ENCODE measurements at places on chromosomes 2 and 18.

DNA sequence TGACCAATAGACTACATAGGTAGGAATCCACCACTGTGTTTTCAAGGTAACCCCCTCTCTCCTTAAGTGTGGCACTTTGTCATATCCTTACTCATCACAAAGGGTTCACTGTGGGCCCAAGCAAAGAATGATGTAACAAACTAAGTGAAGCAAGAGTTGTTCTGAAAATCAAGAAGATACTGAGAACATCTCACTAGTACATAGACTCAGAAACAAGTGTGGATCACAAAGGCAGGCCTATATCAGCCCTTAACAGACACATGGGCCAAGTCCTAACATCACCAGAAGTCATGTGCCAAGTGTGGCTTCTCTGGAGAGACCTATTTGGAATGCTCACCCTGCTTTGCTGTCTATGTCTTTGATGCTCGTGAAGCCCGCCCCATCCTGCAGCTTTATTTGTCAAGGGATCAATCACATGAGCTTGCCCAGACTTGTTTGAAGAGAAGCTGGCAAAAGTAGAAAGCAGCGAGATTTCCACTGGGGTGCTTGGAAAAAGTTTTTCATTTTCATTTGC is 131.2 kb upstream of the TTC39C start:
- no peak for DNase-seq

DNA sequence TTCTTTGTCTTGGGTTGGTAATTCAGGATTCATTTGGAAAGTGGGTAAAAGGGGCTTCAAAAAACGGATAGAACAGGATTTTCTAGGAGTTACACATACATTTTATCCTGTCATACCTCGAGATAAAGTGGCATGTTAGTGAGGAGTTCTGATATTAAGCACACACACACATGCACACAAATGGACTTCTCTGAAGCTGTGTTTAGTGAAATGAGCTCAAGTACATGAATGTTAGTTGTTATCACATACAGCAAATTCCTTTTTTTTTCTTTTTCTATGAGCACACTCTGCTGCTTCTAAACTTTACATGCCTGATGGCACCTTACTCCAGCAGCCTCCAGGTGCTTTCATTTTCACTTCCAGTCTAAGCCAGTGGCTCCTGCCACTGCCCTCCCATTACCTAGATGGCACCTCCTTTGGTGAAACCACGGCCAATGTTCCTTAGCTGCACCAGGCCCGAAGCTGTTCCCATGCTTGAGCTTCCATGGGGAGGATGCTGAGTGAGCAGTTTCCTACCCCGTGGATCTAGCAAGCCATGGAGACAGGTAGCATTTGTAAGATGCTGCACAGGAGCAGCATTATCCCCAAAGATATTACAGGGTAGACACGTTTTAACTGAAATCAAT is 49.7 kb downstream of the STAT1 start:
- no peak for DNase-seq

- no peak for DNase-seq
Observed at GRCh38 chr2:3098231-3098630, 279.4 kb downstream of the EIPR1 start.

DNA sequence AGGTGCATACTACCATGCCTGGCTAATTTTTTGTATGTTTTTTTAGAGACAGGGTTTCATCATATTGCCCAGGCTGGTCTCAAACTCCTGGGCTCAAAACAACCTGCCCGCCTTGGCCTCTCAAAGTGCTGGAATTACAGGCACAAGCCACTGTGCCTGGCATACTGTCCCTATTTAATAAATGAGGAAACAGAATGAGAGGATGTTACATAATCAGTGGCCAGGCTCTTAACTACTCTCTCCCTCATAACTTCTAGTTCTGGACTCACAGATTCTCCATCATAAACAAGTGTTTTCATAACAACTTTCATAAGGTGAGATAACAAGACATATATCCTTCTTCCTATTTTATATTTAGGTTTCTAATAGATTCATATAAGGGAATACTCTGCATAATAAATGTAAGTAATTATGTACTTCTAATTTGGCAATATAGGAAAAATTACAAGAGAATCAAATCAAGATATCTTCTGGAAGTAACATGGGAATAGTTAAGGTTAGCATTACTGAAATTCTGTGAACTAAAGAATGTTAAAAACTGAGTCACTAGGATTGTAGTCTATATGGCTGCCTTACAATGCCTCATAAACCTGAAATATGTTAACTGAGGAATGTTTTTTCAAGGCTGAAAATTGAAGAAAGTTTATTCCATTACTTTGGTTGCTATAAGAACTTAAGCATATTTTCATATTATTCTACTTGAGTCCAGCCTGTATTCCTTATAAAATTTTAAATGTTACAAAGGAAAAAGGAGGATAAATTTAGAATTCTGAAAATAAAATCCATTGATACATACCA is 71.3 kb downstream of the SLC25A12 start:
- DNase-seq = no peak

DNA sequence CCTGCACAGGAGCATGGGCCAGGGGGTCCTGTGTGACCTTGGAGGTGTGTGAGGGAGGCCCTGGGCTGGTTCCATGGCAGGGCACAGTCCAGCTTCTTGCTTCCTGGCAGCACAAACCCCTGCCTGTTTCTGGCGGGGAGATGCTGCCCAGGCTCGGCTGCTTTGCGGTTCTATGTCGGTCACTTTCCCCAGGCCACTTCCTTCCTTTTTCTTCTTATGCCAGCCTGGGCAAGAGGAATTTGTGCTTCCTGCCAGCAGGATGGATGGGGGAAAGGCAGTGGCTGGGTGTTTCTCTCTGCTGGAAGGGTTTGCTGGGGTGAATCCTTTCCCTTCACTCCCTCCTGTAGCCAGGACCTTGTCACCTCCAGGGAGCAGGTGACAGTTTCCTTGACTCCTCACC is 24.3 kb downstream of the ASAP2 start:
- no peak for DNase-seq

DNA sequence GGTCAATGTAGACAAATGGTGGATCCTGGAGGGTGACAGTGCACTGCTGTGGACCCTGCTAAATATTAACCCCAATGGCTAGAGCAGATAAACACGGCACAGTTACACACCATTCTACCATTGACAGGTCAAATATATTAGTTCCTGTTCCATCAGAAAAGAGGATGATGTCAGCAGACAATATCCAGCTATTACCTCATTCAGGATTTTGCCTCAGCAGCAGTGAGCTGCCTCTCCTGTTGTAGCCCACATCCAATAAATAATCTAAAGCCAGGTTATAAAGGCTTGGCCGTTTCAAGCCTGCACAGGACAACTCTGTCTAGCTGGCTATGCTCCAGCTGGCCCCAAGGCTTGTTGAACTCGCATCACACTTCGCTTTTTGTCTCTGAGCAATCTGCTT is 31.6 kb upstream of the NETO1 start:
- no peak for DNase-seq

GRCh38 chr18:9008709-9009635 is 93.5 kb upstream of the NDUFV2 start:
- DNase-seq = no peak

GRCh38 chr2:110655701-110656100 is 22.2 kb downstream of the BUB1 start:
- no peak for DNase-seq

DNA sequence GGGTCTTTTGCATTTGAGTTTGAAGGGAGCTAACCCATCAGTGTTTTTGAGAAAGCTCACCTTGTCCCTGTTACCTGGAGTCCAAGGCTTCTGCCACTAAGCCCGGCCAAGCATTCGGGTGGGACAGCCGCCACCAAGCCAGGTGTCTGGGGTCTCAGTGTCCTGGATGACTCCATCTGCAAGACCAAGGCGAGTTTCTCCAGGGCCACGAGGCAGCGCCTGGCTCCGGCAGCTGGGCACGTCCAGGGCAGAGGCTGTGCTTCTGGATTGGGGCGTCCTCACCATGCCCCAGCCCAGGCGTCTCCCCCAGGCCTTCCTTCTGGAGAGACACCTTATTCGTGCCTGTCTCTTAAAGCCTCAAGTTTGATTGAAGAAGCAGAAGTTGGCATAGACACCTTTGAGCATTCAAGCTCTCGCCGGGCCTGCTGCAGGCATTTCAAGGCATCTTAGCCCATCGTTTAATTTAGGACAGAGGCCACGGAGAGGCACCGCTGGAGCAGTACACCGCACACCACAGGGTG is 24.9 kb downstream of the MLPH start:
- no peak for DNase-seq

DNA sequence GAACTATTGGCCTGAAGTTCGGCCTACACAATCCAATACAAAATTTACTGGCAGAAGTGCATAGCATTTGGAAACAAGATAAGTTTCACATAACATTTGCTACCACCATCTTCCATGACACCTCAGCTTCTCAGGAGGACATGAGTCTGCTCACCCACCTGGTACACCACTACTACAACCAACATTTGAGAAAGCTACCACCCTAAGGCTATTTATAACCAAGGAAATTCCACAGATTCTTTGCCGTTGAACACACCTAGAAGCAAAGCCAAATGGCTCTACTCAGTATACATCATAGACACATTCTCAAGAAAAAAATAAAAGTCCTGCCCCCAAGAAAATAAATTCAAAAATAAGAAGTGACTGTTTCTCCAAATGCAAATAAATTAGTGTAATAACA is 145.3 kb downstream of the SPAG16 start:
- DNase-seq = no peak

GRCh38 chr2:98623657-98624056 is 15.3 kb downstream of the UNC50 start:
- DNase-seq = no peak

GRCh38 chr18:57516056-57516455 is 70.4 kb downstream of the FECH start:
- DNase-seq = no peak

GRCh38 chr2:164046040-164046439 is 310.2 kb upstream of the FIGN start:
- no peak for DNase-seq

- no peak for DNase-seq
Observed at GRCh38 chr2:68388772-68389171, 23.7 kb downstream of the PLEK start.

- no peak for DNase-seq
Observed at GRCh38 chr18:51076503-51076902, 46.5 kb downstream of the SMAD4 start.

DNA sequence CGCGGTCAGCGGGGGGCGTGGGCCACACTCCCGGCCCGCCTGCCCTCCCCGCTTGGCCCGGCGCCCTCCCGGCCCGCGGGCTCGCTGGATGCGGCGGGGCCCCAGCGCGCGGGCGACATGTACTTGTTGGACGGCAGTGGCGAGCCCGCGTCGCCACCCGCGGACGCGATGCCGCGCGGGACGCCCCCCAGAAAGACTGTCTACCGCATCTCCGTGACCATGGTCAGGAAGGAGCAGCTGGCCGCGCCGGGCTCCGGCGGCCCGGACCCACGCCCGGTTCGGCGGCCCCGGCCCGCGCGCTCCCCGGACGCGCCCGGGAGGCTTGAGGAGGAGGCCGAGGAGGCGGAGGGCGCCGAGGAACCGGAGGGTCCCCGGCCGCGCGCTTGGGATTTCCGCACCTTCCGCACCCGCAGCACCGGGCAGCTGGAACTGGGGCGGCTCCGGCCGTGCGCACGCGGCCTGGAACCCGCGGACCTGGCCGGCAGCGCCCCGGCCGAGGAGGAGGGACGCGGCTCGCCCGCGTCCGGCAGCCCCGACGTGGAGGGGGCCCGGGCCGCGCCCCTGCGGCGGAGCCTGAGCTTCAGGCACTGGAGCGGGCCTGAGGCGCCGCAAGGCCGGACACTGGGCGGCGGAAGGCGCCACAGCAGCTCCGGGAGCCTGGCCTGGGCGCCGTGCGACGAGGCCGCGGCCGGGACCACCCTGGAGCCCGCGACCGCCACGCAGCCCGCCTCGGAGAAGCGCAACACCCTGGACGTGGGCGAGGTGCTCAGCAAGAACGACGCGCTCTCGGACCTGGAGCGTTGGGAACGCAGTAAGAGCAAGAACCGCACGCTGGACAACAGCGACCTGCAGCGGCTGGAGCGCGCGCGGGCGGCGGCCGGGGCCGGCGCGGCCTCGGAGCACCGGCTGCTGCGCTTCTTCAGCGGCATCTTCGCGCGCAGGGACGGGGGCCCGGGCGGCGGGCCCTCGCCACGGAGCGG is 176.4 kb downstream of the AGAP1 start:
- no peak for DNase-seq

GRCh38 chr2:240389302-240389805 is 46.1 kb upstream of the GPC1 start:
- no peak for DNase-seq

GRCh38 chr18:74512321-74513053 is 16.3 kb downstream of the CNDP2 start:
- DNase-seq = no peak

GRCh38 chr2:43898134-43898837 is 59.5 kb downstream of the ABCG8 start:
- DNase-seq = peak; percentile 8

- no peak for DNase-seq
Observed at GRCh38 chr2:191783416-191783815, 63.5 kb downstream of the CAVIN2 start.

DNA sequence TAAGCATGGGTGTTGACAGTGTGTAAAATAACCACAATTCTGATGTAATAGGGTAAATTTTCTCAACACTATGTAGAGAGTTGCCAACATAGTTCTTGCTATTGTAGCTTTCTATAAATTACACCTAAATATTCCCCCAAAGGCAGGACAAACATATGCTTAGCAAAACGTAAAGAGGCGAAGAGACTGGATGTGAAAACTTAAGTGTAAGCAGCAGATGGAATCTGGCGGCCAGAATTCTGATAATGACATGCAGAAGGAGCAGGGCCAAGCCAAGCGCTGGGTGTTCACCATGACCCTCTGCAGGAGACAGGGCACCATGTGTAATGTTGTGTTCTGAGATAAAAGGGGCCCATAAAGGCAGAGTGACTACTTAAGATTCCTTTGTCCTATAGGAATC is 105.2 kb upstream of the ZNF521 start:
- DNase-seq = no peak

GRCh38 chr2:102698369-102699111 is 63.3 kb upstream of the TMEM182 start:
- DNase-seq = no peak

GRCh38 chr2:82827426-82827825 is 1631.7 kb downstream of the SUCLG1 start:
- DNase-seq = no peak

- DNase-seq = peak; percentile 44
Observed at GRCh38 chr18:42298759-42299675, 344.0 kb downstream of the PIK3C3 start.

GRCh38 chr2:172287605-172288315 is 139.6 kb upstream of the ITGA6 start:
- no peak for DNase-seq

DNA sequence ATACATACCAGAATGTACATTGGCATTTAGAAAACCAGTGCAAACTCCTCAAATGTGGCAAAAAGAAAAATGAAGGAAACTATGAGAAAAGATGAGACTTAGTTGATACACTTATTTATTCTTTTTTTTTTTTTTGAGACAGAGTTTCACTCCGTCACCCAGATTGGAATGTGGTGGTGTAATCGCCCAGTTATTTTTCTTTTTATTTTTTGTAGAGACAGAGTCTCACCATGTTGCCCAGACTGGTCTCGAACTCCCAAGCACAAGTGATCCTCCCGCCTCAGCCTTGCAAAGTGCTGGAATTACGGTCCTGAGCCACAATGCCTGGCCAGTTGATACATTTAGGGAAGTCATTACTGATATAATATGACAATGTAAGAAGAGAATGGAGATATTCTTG is 274.2 kb upstream of the LRATD1 start:
- no peak for DNase-seq

GRCh38 chr2:195507447-195508138 is 149.4 kb upstream of the SLC39A10 start:
- no peak for DNase-seq
